ENCODE measurements at places on chromosomes 6 and 20. TPM values are rescaled to one million over a fixed set of nuclear protein-coding genes. Genes with fewer than 3 reads are reported as not detected.

GRCh38 chr6:138537106-138537505, 37.8 kb upstream of the NHSL1 start:
- no peak for DNase-seq

- no peak for DNase-seq
Observed at GRCh38 chr6:13024616-13025015, 303.7 kb downstream of the TBC1D7 start.

MLN gene
- not detected for total RNA-seq

EZR gene
- 204 TPM for total RNA-seq

BTBD3 gene
- total RNA-seq, result 14.8 TPM
